GM04503 (cell line): ENCODE measurements at places on chromosomes 1 and 21.

GRCh38 chr1:235152235-235152634 is 8.8 kb downstream of the RBM34 start:
- no peak for DNase-seq

- no peak for DNase-seq
Measured at GRCh38 chr1:61056196-61056572, 26.2 kb upstream of the NFIA start.

DNA sequence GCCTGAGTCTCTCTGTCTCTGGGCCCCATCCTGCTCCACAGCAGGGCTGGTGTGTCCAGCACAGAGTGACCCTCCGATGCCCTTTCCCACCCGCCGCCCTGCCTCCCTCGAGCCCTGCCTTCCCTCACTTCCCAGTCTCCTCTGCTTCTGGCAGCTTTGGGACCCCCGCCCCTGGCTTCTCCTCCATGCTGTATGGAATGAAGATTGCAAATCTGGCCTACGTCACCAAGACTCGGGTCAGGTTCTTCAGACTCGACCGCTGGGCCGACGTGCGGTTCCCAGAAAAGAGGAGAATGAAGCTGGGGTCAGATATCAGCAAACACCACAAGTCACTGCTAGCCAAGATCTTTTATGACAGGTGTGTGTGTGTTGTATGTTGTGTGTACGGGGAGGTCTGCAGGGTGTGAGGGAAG is 14.3 kb downstream of the MOV10 start:
- DNase-seq, result no peak

GRCh38 chr1:83791821-83792437 is 207.0 kb downstream of the TTLL7 start:
- peak; percentile 41 for DNase-seq

DNA sequence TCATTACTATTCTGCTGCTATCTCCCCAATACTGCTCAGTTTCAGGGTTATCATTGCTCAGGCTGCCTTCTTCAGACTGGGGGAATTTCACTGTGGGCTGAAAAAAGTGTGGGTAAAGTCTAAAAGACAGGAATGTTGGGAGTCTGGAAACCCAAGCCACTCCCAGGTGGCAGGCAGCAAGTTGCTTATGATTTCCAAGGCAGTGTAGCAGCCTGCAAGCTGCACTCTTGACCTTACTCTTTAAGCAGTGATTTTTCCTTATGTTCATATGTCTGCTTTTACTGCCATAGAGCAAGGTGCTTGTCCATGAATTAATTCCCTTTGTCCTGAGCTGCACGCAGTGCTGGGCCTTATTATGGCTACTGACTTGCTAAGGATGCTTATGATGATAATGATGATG is 53.1 kb downstream of the PHC2 start:
- no peak for DNase-seq

- DNase-seq, result no peak
Measured at GRCh38 chr21:32756096-32756495, 15.5 kb downstream of the PAXBP1 start.

GRCh38 chr1:231357831-231358354 is 19.8 kb downstream of the SPRTN start:
- peak; percentile 34 for DNase-seq

DNA sequence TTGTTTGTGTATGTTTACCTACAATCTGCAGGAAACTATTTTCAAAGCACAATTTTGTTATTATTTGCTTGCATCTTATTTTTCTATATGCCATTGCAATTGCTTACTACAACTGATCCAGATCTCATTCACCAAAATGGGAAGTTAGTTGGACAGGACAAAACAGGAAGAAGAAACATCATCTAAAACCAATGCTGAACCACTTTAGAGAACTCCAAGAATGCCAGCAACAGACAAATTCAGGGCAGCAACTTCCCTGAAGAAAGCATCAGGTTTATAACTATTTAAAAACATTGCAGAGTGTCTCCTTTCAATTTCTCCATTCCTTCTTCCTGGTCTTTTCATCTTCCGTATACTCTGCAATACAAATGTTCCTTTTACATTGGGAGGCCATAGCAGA is 82.4 kb upstream of the SMYD2 start:
- DNase-seq, result no peak
